ENCODE measurements at places on chromosomes 4 and X. TPM values are rescaled to one million over a fixed set of nuclear protein-coding genes. Genes with fewer than 3 reads are reported as not detected.

DNA sequence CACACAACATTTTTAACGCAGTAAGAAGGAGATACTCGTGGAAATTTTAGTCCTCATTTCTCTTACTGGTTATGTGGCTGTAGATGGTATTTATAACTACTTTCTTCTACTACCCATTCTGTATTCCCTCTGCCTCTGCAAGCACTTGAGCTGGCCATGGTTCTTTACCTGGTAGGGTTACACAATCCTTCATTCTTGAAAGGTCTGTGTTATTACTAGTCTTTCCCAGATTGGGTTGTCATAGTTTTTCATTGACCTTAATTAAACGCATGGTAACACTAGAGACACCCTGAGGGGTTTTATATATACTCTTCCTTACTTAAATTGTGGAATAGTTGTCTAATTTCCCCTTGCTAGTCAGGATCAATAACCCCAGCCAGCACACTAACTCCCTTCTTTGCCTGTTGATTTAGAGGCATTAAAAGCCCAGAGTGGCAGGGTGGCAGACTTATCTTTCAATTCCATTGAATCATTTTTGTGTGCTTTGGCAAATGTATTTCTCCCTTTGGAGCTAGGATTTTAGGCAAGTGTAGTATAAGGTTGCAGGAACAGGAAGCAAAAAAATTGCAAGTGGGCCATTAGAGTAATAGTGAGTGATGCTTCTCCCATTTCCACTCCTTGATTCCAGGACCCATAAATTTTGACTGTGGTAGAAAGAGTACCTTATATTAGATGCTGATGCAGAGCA is 113.6 kb upstream of the EMCN start:
- H3K27ac ChIP-seq, result no peak overlapping the region
- H3K4me3 ChIP-seq, result no peak overlapping the region
- H3K36me3 ChIP-seq, result no peaks in the 10 kb centered on the region

DNA sequence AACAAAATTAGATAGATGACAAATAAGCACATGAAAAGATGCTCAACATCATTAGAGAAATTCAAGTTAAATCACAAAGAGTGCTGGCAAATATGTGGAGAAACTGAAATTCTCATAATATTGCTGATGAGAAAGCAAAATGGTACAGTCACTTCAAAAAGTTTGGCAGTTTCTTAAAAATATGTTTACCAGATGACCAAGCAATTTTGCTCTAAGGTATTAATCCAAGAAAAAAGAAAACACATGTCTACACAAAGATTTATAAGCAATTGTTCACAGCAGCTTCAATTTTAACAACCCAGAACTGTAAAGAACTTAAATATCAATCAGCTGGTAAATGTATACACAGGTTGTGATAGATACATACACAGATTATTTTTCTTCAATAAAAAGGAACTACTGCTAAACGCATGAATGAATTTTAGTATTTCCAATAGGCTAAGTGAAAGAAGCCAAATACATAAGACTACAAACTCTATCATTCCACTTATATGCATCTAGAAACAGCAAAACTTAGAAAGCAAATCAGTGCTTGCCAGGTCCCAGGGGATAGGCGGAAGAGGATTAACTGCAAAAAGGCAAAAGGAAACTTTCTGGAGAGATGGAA is 11.7 kb downstream of the OTUD4 start:
- peaks cover 7% of the 10 kb centered on the region for H3K4me1 ChIP-seq
- H3K36me3 ChIP-seq, result peaks cover 34% of the 10 kb centered on the region
- DNase-seq, result no peak
- no peak overlapping the region for H3K4me3 ChIP-seq

DNA sequence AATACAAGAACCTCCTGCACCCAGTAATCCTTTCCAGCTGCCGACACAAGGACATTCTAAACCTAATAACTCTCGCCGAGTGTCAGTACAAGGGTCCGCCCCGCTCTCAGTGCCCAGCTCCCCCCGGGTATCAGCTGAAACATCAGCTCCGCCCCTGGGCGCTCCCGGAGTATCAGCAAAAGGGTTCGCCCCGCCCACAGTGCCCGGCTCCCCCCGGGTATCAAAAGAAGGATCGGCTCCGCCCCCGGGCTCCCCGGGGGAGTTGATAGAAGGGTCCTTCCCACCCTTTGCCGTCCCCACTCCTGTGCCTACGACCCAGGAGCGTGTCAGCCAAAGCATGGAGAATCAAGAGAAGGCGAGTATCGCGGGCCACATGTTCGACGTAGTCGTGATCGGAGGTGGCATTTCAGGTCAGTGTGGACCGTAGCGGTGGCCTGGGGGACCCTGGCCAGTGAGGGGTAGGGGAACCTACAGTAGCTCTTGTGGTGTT is at the start of gene MAOA:
TSS of gene MAOA (plus strand) at position 295 of the 490 bp plus-strand sequence. CDS start at position 338, 43 bp downstream.
- H3K4me3 ChIP-seq, result peak within 1 kb of the TSS; percentile 40
- H3K36me3 ChIP-seq, result no peaks in the 10 kb centered on the region
- H3K4me1 ChIP-seq, result no peaks in the 10 kb centered on the region
- DNase-seq, result peak; percentile 35
- H3K27ac ChIP-seq, result no peak within 1 kb of the TSS
- H3K27me3 ChIP-seq, result no peaks in the 10 kb centered on the region

GRCh38 chr4:66736606-66737005 is 808.7 kb downstream of the CENPC start:
- peak; percentile 5 for DNase-seq
- H3K36me3 ChIP-seq, result no peaks in the 10 kb centered on the region
- H3K27ac ChIP-seq, result peak overlapping the region; percentile 25
- H3K4me1 ChIP-seq, result peaks cover 7% of the 10 kb centered on the region

Gene PSAPL1
- total RNA-seq, result 4.4 TPM

DNA sequence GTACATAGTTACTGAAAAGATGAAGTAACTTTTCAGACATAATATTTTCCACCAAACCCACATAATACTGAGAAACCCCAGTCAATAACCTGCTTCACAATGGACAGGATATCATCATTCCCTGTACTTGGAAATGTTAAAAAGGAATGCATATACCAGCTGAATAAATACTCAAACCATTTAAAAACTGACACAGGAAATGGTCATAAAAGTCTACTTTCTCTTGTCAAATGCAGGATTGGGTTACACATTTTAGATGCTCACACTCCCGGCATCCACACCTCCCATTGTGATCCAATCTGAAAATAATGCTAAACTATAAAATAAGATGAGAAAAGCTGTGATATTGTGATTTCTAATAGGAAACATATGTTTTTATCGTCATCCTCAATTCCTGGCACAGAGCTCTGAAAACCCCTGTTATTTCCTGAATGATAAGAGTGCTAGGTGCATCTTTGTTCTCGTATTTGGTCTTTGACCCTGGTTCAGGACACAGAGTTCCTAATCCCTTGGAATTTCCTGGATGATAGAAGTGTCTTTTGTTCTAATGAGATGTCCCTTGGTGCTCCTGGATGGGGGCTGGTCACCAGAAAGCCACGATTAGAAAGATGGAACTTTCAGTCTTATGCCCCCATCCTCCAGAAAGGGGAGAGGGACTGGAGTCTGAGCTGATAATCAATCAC is 821.3 kb downstream of the TRIML1 start:
- no peak for DNase-seq
- no peaks in the 10 kb centered on the region for H3K4me1 ChIP-seq
- no peaks in the 10 kb centered on the region for H3K27me3 ChIP-seq
- H3K4me3 ChIP-seq, result no peak overlapping the region
- H3K27ac ChIP-seq, result no peak overlapping the region
- no peaks in the 10 kb centered on the region for H3K36me3 ChIP-seq

Gene SPANXN4
- not detected for total RNA-seq

Gene CNGA1
- total RNA-seq, result not detected

- no peak overlapping the region for H3K4me3 ChIP-seq
- H3K36me3 ChIP-seq, result no peaks in the 10 kb centered on the region
- no peak for DNase-seq
- no peak overlapping the region for H3K27ac ChIP-seq
These were observed 25.3 kb upstream of the S100P start for GRCh38 chr4:6668391-6668790.

Gene BGN
- 1.9 TPM for total RNA-seq

- H3K36me3 ChIP-seq, result peaks cover 2% of the 10 kb centered on the region
- no peaks in the 10 kb centered on the region for H3K27me3 ChIP-seq
- no peak for DNase-seq
These were observed 56.6 kb downstream of the ANAPC10 start for GRCh38 chr4:145041378-145041777.

Gene USP26
- total RNA-seq, result not detected

All from cardiac muscle cell (in vitro differentiated cells and primary cell).